Liver (tissue), 10 donors: ENCODE measurements at places on chromosomes 1 and 21. TPM values are rescaled to one million over a fixed set of nuclear protein-coding genes. Genes with fewer than 3 reads are reported as not detected.

DNA sequence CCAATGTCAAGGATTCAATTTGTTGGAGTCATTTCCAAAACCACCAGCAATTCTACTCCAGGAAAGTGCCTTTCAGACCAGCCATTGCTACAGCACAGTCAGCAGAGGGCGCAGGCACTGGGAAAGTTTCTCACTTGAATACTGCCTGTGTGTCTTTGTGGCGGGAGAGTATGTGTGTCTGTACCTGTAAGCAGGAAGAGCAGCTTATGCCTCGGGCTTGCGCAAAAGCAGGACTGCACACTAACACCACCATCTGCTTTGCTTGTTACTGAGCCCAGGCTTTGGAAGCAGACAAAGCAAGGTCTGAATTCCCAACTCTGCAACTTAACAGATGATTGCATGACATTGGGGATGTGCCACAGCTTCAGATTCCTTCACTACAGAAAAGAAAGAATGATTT, 7.0 kb upstream of the CTSE start:
- DNase-seq, result peak; percentile 75

- no peak for DNase-seq
Measured at GRCh38 chr1:116375148-116375886, 2.3 kb downstream of the ATP1A1 start.

- DNase-seq, result no peak
Measured at GRCh38 chr21:41054018-41054578, 113.9 kb upstream of the BACE2 start.

- DNase-seq, result no peak
Measured at GRCh38 chr1:228471154-228471761, 15.9 kb upstream of the RNF187 start.

GRCh38 chr1:109025694-109026093, 16.2 kb downstream of the WDR47 start:
- DNase-seq, result no peak

- DNase-seq, result no peak
Measured at GRCh38 chr1:107250169-107250568, 109.3 kb downstream of the NTNG1 start.

- no peak for DNase-seq
Measured at GRCh38 chr1:231410036-231410612, 12.0 kb downstream of the EGLN1 start.

- peak; percentile 40 for DNase-seq
Measured at GRCh38 chr1:44407430-44408211, 2.6 kb downstream of the RNF220 start.

DNA sequence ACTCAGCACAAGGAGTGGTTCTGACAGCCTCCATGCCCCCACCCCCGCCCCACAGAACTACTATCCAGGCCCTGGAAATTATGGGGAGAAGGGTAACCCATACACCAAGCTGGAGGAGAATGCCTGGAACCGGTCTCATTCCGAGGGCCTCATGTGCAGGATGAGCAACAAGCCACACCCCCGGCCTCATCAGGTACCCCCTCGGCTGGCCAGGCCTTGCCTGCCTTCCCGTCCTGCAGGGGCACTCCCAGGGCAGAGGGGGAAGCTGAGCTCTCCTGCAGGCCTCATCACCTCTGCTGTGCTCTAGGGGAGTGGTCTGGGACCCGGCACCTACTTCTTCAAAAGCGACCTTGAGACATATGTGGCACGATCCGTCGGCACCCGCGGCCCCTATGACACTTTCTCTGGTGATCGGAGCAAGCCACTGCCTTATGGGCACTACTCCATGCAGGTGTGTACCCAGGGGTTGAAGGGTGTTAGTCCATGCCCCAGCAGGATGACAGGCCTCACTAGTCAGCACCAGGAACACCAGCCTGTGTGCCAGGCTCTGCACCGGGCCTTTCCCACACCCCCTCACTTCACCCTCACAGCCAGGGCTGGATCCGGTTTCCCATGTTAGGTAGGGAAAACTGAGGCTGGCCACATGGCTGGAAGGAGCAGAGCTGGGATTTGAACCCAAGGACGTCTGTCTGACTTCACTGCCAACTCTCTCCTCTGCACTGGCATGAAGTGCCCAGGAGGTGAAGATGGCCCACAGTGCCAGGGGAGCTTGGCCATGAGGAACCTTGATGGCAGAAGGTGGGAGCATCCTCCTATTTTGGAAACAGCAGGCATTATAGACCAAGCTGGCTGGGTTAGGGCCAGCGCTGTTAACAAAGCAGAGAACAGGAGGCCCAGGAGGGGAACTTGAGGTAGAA, 10.9 kb upstream of the TTC22 start:
- no peak for DNase-seq

DNA sequence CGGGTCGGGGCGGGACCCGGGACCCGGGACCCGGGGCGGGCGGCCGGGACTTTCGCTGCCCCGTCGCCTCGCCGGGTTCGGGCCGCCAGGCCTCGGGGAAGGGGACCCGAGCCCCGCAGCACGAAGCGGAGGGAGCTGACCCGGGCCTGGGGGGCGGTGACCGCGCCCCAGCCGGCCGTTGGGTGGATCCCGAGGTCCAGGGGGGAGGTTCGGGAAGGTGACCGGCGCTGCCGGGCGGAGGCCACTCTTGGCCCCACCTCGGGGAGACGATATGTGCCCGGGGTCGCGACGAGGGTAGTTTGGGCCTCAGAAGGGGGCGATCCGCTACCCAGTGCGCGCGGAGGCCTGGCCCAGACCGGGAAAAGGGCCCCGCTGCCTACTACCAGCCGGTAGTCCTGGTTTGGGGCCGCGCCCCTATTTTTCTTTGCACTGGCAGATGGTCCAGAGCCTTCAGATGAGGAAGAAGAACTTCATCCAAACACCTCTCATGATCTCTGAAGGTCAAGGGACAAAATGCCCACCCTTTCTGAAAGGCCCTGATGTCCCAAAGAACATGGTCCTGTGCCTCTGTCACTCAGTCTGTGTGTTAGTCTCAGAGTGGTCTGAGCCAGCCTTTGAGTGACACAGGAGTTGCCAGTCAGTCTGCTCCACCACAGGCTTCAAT, 766 bp downstream of the AGO4 start:
- DNase-seq, result peak; percentile 41

- no peak for DNase-seq
Measured at GRCh38 chr1:221689138-221689537, 52.8 kb downstream of the DUSP10 start.

TIMM17A gene
- 21.1 TPM for total RNA-seq

ABL2 gene
- total RNA-seq, result 7.8 TPM
